ENCODE measurements at places on chromosomes 11 and 22.

DNA sequence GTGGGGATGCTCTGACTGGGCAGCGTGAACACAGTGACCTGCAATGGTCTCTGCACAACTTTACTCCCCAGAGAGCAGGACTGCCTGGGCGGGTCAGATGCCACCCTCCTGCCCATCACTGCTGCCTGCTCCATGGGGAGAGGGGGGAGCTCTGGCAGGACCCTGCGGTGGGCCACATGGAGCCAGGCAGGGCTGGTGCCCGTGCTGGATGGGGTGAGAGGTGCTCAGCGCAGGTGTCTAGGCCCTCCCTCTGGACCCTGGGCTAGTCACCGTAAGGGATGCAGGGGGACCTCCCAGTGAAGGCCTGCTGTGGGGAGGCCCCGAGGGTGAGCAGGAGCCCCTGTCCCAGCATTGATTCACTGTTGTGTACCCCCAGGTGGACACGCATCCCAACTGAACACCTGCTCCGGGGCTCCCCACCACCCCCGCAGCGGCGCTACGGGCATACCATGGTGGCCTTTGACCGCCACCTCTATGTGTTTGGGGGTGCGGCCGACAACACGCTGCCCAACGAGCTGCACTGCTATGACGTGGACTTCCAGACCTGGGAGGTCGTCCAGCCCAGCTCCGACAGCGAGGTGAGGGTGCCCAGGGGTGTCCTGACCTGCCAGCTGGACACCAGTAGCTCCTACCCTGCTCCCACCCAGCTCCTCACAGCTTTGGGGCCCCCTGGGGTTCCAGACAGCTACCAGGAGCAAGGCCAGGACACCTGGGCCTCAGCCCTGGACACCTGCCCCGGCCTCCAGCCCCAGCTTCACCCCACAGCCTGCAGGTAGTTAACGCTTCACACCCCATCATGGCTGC lies 9.4 kb downstream of the LZTR1 start:
- DNase-seq: no peak

DNA sequence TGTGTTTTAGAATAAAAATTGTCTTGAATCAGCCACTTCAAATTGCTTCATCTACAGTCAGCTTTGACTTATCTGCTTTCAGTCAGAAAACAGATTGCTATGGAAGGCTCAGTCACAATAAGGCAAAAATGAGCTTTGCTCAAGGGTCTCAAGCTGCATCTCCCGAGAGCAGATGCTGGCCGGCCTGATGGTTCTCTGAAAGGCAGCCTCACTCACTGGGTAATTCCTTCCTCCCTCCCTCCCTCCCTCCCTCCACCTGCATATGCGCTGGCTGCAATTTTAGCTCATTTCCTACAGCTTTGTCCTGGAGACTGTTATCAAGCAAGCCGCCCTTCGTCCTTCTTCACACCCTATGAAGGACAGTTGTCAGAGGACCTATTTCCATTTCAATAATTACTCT lies 1.6 kb upstream of the IZUMO1R start:
- DNase-seq: no peak

- DNase-seq: peak; percentile 98
Measured at GRCh38 chr11:70399681-70400112, 1.4 kb downstream of the CTTN start.

DNA sequence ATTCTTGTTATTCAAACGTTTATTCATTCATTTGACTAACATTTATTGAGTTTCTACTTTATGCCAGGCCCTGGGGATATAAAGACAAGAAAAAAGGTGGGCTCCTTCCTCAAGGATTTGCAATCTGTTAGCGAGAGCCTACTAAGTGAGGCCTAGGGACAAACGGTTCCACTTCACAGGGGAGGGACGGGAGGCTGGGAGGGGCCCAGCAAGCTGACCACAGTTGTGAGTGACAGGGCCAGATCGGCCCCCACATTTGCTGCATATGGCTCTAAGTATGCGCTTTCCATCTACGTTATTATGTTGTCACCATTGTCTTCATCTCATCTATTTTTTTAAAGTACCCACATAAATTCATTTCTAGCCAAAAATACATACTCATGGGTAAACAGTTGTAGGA lies 271.1 kb downstream of the BUD13 start:
- DNase-seq: no peak

- DNase-seq: no peak
Measured at GRCh38 chr11:46978005-46978491, 41.5 kb downstream of the CSTPP1 start.

DNA sequence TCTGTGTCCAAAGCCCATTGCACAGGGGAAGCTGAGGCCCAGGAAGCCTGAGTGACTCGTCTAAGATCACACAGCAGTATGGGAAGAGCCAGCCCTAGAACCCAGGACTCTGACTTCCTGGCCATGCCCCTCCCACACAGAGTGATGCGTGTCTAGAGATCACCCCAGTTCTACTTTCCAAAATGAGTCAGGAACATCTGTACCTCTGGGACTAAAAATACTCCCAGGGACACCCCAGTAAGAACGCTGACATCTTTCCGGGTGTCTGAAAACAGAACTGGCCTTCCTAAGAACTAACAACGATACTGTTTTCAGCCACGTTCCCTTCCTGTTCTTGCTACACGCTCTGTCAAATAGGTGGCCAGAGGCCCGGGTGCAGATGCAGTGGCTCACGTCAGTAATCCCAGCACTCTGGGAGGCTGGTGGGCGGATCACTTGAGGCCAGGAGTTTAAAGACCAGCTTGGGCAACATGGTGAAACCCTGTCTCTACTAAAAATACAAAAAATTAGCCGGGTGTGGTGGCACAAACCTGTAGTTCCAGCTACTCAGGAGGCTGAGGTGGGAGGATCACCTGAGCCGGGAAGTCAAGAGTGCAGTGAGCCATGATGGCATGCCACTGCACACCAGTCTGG lies 21.7 kb upstream of the PDGFB start:
- DNase-seq: no peak

DNA sequence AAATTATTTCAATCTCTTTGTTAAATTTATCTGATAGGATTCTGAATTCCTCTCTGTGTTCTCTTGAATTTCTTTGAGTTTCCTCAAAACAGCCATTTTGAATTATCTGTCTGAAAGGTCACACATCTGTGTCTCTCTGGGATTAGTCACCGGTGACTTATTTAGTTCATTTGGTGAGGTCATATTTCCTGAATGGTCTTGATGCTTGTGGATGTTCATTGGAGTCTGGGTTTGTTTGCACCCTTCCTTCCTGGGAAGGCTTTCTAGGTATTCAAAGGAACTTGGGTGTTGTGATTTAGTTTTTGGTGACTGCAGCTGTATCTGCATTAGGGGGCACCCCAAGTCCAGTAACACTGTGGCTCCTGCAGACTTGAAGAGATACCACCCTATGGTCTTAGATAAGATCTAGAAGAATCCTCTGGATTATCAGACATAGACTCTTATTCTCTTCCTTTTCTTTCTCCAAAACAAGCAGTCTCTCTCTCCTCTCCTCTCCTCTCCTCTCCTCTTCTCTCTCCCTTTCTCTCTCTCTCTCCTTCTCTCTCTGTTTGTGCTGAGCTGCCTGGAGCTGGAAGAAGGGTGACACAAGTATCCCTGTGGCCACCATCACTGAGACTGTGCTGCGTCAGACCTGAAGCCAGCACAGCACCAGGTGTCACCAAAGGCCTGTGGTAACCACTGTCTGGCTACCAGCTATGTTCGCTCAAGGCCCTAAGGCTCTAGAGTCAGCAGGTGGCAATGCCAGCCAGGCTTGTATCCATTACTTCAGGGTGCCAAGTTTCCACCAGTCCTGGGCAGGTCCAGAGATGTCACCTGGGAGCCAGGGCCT lies 3.3 kb upstream of the HEPN1 start:
- DNase-seq: no peak

- no peak for DNase-seq
Measured at GRCh38 chr11:21896746-21897602, 295.9 kb upstream of the ANO5 start.

DNA sequence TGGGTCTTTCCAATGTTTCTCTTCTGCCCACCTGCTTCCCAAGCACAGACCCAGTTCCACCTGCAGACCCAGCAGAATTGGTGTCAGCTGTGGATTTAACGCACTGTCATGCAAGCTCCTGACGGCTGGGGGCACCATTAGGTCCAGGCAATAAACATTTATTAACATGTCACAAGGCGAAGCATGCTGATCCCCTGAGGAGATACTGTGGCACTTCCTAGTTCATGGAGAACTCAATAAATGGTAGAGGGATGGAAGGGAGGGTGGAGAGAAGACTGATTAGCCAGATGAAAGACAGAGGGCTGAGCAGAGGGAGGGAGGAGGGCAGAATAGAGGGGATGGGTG lies 68.3 kb upstream of the TSPAN18 start:
- DNase-seq: peak; percentile 24

All from astrocyte of the hippocampus (primary cell).